Stimulated activated CD8-positive, alpha-beta memory T cell treated with anti-CD3 and anti-CD28 coated beads, Interleukin-4, amount 100 ng/mL, for 24 hours (primary cell): ENCODE measurements at places on chromosomes 4 and X.

DNA sequence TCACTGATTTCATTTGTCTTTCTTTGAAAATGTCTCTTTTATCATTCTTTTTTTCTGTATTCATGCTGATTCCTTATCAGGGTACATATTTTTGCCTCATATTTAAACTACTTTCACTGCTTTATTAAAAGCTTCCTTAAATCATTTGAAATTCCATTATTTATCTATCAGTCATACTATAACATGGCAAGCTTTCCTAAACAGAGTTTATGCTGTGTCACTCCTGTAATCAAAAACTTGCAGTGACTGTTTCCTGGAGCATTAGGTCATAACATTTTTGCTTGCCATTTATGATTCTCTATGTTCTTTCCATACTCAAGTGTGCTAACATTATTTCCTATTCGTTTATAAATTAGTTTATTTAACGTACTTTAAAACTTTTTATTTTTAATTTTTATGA lies 203.7 kb downstream of the BMPR1B start:
- no peak for DNase-seq

DNA sequence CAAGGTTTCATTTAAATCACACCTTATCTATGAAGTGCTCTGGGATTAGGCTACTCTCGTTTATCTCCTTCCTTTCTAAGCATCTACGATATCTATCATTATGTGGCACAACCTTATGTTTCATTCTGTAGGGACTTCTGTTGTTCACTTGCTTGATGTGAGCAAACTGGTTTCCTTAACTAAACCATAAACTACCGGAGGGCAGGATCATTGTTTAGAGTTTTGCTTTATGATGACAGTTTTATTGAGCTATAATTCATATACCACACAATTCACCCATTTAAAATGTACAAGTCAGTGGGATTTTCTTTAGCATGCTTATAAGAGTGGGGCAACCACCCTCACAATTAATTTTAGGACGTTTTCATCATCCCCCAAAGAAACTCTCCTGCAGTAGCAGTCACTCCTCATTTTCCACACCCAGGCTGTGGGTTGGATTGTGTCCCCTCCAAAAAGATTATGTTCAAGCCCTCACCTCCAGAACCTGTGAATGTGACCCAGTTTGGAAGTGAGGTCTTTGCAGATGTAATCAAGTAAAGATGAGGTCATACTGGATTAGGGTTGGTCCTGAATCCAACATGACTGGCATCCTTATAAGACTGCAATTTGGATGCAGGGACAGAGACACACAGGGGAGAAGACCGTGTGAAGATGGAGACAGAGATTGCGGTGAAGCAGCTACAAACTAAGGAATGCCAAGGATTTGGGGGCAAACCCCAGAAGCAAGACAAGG lies 42.1 kb upstream of the SH3RF1 start:
- no peak for DNase-seq

DNA sequence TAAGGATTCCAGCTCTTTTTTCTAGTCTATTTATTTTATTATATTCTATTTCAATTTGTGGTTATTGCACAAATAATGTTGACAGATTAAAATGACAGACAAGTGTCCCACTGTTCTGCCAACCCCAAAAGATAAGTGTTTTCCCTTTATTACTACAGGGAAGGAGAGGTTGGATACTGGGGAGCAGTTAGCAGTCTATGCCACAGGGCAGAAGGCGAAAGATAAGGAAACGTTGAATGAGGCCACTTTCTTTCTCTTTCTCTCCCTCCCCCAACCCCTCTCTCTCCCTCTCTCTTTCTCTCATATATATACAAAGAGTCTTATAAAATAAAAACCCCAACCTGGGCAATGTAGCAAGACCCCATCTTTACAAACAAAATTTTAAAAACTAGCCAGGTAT lies 31.6 kb downstream of the SLC9A6 start:
- DNase-seq = no peak

GRCh38 chrX:45681891-45682290 lies 481.2 kb upstream of the DIPK2B start:
- DNase-seq = no peak

DNA sequence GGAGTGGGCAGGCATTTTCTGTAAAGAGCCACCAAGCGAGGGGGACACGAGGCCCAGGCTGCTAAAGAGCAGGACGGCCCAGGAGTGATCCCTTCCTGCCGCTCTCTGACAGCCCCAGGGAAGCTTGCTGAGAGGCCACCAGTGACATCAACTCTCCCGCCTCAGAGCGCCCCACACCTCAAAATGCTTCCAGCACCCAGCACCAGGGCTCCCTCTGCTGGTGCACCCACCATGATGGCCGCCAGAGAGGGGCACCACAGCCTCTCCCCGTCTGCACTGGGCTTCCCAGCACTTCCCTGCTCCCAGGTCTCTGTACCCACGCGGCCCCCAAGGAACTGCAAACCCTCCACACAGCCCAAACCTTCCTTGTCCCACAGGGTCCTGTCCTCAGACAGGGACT lies 40.4 kb downstream of the GAK start:
- DNase-seq = no peak

DNA sequence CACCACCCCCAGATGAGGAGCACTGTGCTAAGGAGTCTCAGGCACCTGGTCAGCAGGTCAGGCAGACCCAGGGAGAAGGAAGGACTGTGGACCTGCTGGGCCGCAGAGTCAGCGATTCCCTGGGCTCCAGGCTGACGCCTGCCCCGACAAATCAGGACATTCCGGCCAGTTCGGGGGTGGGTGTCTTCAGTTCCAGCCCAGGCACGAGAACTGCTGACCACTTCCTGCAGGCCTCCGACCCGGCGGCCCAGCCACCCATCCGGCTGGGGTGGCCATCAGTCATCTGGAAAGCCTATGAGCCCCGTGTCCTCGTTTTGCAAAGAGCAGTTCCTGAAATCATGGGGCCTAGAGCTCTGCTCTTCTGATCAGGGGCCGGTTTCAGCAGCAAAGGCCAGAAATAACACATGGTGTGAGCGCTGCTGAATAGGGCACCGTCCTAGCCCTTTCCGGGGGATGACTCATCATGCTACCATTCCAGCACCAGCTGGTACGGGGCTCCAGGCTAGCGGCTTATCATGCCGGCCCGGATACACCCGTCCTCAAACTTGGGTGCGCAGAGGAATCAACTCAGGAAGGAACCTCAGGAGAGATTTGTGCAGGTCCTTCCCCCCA lies 7.8 kb upstream of the SH3TC1 start:
- no peak for DNase-seq

GRCh38 chr4:76233083-76233482 lies 18.4 kb upstream of the FAM47E start:
- no peak for DNase-seq

- DNase-seq = no peak
These were observed 57.2 kb downstream of the PPP2R2C start for GRCh38 chr4:6415031-6415705.

- no peak for DNase-seq
These were observed 261.5 kb upstream of the AGTR2 start for GRCh38 chrX:115909017-115909416.

- no peak for DNase-seq
These were observed 111.2 kb downstream of the CEP44 start for GRCh38 chr4:174394915-174395314.

DNA sequence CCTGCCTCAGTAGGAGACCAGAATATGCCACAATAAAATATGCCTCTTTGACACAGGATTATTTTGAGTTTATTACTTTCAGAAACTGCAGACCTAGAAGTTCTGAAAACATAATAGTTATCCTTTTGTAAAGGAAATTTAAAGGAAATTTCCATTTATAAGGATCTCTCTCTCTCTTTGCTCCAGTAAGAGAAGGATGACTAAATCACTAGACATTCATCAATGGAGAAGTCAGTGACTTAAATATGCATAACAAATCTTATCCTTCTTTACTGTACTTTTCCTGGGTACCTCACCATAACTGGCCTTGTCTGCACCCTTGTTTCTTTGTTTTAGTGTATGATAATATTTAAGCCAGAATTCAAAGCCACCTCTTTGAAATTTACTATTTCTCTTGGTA lies 28.3 kb upstream of the OPHN1 start:
- no peak for DNase-seq

DNA sequence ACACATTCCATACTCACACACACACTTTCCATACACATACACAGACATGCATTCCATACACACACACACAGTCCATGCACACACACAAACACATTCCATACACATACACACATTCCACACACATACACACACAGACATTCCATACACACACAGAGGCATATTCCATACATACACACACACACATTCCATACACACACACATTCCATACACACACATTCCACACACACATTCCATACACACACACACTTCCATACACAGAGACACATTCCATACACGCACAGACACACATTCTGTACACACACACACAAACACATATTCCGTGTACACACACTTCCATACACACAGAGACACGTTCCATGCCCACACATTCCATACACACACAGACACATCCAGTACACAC lies 14.8 kb downstream of the LINC00632 start:
- no peak for DNase-seq

DNA sequence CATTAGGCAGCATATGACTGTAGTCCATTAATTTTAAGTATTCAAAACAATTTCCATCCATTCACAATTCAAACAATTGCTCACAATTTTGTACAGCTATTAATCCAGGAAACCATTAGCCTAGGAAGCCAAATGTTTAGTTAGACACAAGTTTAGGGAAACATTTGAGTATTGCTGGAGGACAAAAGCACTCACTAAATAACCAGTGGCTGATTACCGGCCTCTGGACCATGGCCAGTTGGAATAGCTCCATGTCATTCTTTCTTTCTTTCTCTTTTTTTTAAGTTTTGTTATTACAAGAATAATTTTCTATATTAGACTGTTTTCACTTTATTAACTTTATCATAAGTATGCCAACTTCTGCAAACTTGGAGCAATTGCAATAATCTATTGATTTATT lies 31.3 kb downstream of the TRIML2 start:
- no peak for DNase-seq

DNA sequence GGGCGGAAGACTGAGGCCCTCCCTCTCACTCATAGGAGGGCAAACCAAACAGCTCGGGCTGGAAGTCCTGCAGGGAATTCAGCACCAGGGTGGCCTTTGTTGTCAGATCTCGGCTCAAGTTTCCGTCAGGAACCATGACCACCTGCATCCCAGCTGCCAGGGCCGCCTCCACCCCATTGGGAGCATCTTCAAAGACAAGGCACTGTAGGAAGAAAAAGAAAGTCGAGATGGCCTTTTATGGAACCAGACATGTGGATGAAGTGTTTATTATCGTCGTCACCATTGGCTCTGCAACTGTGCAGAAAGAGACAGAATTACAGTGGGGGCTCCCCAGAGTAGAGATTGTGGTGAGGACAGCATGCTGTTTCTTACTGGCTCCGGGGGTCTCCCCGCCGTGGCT lies 97.2 kb upstream of the STS start:
- DNase-seq = no peak

DNA sequence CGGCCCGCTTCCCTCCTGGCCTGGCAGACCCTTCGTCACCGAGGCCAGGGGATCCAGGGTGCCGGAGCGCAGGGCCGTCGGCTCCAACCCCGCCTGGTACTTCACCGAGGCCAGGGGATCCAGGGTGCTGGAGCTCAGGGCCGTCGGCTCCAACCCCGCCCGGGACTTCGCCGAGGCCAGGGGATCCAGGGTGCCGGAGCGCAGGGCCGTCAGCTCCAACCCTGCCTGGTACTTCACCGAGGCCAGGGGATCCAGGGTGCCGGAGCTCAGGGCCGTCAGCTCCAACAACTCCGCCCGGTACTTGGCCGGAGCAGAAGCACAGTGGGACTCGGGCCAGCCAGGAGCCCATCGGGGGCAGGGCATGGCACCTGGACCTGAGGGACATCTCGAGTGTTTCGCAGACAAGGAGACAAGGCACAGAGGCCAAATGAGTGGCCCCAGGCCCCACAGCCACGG lies 85.1 kb downstream of the FAM53A start:
- no peak for DNase-seq

GRCh38 chr4:21061902-21062301 lies 361.6 kb downstream of the PACRGL start:
- no peak for DNase-seq

DNA sequence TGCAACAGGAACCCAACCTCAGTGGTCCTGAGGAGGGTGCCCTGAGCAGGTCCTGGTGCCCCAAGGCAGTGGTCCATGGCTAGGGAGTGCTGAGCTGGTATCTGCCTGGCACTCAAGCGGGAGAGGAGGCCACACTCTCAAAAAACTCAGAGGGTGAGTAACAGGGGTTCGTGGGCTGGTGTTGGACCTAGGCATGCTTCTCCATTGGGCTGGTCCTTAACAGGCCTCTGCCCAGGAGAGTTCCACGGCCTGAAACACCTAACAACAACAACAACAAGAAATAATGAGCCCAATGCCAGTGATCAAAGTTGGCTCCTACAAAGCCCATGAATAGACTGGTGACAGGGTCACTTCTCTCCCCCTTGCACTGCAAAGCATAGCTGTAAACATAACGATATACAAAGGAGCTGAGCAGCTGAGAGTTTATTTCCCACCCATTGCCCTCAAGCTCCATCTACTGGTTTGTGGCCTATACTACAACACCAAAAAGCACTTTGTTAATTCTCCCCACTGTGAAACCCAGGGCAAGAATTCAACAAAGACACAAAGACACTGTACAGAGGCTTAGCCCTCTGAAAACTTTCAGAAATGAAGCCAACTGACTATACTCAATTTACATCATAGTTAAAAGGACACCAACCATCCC lies 736.1 kb upstream of the ADGRL3 start:
- no peak for DNase-seq

DNA sequence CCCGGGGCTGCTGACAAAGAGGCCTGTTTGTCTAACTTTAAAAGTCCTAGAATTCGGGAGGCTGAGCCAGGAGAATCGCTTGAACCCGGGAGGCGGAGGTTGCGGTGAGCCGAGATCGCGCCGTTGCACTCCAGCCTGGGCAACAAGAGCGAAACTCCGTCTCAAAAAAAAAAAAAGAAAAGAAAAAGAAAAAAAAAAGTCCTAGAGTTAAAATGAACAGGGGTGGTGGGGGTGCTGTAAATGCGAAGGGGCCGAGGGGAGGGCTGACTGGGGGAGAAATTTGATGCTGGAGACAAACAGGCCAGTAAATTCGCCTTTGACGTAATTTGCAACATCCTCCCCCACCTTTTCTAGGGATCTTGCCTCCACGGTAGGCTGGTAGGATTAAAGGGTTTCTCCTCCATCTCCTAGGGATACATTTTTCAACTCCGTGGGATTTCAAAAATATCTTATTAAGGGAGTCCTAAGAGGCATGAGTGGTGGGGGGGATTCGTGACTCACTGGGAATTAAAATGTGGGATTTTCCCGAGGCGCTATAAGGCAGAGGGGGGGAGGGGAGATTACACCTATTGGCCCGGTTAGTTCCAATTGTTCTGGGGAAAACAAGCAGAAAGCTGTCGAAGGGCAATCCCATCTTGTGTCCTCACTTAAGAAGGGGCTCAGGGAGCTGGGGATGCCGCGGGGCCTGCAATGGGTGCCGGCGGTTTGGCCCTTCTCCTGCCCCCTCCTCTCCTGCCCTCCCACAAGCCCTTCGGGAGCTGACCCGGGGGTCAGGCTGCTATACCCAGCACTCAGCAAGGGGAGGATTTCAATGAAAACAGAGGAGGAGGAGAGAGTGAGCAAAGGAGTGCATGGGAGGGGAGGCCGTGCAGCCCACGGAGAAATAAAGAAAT lies 3.0 kb upstream of the BCOR start:
- DNase-seq = no peak
